ENCODE measurements at places on chromosomes 1 and 21. TPM values are rescaled to one million over a fixed set of nuclear protein-coding genes. Genes with fewer than 3 reads are reported as not detected.

DNA sequence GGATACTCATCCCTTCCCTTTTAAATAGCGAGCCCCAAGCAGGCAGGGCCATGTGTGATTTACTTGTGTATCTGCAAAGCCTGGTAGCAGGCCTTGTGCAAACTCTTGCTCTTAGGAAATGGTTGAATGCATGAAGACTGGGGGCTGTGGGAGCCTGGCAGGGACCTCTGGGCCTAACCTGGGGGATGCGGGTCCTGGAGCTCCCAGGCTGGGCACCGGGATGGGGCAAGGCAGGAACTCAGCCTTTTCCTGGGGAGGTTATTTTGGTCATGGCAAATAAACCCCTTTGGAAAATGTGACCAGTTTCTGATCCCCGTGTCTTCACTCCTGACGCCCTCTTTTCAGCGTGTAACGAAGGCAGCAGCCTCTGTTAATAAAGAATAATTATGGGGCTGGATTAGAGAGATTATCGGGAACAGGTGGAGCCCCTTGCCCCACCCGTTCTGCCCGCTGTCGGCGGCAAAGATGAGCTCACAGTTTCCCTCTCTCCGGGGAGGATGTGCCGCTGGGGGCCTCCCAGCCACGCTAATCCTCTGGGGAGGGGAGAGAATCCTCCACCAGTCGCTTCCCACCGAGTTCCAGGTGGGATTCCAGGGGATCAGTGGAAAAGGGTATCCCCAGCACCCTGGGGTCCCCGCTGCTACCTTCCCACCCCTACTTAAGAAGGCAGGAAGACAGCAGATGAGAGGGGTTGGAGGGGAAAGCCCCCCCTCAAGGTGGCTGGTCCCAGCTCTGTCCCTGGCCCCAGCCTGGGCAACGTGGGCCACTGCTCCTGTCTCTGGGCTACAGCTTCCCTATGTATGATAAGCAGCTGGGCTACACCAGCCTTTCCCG is 69.7 kb upstream of the WNT4 start:
- DNase-seq = no peak

- DNase-seq = peak; percentile 33
Measured at GRCh38 chr1:160046494-160047110, 14.8 kb upstream of the PIGM start.

DNA sequence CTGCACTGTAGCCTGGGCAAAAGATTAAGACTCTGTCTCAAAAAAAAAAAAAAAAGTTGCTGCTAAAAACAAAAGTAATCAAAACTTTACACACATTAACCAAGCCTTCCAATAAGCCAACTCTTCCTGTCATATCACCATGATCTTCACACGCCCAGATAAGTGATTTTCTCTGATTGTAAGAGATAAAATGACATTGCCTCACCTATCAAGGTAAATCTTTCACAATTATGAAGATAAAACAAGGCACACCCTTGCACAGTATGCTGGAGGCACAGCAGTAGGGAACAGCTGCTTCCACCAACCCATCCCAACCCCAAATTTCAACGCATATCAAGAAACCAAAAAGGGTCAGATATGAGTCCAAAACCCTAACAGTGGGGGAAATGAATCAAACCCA is 8.8 kb upstream of the TIAM1 start:
- DNase-seq = no peak

DNAH14 gene
- 45.2 TPM for total RNA-seq
